D721Med (cell line): ENCODE measurements at places on chromosomes 16 and 17.

DNA sequence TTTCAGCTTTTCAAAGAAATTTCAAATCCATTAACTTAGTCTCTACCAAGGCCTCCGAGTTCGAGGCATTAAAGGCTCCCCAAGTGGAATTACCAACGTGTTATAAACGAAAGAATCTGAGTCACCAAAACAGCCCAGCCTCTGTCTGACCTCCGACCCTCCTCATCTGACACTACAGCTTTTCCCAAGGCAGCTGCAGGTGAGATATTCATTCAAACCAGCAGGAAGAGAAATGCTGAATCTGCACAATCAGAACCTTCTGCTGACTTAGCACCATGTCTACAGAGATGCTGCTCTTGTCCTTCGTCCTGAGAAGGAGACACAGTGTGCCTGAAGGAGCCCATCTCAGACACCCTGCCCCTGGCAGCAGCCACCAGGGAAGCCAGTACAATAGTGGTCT is 30.5 kb downstream of the GRIN2A start:
- DNase-seq, result no peak

DNA sequence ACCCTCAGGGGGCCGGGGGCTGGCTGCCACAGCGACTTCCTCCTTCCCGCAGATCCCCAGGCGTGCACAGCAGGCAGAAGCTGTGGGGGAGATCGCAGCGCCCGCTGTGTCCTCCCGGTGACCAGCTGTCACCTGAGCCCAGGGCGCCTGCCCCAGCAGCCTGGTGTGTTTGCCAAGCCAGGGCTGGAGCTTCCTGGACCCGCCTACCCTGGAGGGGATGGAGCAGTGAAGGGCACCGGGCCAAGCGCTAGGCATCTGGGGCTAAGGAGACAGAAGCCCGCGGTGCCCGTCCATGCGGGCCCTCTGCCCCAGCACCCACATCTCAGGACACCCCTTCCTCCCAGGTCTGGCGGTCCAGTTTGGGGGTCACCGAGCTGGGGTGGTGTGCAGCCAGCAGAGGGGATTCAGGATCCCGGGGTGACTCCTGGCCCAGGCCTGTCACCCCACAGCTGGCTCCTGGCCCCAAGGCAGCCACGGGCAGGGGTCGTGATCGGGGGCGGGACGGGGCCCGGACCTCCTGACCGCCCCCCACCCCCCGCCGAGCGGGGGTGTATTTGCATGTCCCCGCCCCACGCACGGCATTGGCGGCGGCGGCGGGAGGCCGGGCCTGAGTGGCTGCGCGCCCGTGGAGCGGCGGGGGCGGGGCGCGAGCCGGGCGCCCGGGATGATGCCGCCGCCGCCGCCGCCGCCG is at the start of gene RAB26:
RAB26 (plus strand) TSS at position 645 of the 691 bp plus-strand sequence. CDS start 159 bp downstream, outside the sequence.
- peak; percentile 75 for DNase-seq

DNA sequence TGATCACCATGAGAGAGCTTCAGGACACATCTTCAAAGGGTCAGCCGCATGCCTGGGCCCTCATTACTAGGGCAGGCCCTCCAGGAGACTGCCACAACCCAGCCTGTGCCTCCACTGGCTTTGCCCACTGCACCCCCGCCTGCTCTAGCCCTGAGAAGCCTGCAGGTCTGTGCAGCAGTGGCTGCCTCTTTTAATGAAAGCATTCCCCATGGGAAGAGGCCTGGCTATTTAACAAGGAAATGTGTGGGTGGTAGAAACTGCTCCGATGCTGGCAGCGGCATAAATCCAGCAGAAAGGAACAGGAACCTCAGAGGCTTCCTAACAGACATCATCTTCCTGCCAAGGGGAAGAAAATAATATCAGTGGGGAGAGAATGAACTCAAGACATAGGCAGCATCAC is 375 bp upstream of the KRT32 start:
- DNase-seq, result no peak

DNA sequence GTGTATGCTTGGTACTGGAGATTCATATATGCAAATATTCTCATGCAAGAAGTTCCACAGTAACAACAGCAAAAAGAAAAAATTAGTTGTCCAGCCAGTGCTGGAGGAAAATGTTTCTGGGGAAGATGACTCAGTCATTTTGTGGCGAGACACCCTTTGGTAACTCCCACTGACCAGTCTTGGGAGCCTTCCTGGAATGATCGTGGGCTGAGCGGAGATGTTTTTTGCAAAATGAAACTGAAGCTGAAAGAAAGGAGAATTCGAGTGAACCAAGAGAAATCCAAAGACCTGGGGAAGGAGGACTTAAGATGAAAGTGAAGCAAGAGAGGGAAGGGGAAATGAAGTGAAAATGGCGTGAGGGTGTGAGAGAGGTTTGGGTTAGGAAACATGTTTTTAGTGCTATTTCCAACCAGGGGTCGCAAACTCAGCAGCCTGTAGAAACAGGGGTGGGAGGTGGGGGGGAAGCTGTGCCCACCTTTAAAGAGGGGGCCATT is 5.2 kb downstream of the ITPRIPL2 start:
- no peak for DNase-seq

GRCh38 chr17:69757688-69758430 is 317.2 kb upstream of the KCNJ16 start:
- no peak for DNase-seq

DNA sequence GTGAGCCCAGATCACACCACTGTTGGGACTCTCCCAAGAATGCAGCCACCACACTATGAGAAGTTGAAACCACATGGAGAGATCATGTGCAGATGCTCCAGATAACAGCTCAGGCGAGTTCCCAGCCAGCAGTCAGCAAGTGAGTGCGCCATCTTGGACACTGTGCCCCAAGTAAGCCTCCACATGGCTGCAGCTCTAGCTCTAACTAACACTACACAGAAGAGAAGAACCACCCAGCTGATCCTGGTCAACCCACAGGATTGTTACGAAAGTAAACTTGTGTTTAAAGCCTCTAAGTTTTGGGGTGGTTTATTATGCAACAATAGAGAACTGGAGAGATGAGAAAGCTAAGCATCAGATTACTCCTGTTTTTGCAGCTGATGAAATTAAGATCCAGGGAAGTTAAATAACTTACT is 25.8 kb downstream of the SLC38A7 start:
- no peak for DNase-seq

- DNase-seq, result no peak
These were observed 32.0 kb downstream of the SBK1 start for GRCh38 chr16:28324235-28324886.

GRCh38 chr17:72392056-72393010 is 271.5 kb downstream of the SOX9 start:
- no peak for DNase-seq

- DNase-seq, result no peak
These were observed 8.3 kb downstream of the NKIRAS2 start for GRCh38 chr17:42027961-42028790.

DNA sequence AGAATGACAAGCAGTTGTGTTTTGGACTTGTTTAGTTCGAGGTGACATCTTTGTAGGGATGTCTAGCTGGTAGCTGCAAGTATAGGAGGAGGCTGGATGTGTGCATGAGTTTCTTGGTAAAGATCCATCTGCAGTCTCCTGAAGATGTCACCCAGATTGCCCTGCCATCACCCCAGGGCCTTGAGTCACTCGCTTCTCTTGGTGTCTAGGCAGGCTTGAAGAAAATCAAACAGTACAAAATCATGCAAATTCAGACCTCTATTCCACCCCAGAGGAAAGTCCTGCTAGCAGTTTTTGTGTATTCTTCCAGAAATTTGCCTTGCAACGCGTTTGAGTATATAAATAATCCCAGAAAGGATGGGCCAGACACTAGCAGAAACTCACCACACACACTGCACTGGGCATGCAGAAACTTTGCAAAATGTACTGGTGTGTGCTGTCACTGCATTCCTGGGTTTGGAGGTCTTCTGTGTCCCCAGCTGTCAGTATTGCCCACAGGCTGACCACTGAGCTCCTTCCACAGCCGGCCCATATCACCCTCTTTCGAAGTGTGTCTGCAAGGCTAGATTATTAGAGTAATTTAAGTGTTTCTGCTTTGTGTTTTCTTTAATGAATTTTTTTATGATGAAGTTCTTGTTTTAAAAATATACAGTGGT is 51.5 kb downstream of the TENT4B start:
- no peak for DNase-seq

- DNase-seq, result no peak
These were observed 51.8 kb downstream of the SOCS3 start for GRCh38 chr17:78307887-78308638.

- no peak for DNase-seq
These were observed 4.9 kb upstream of the AATK start for GRCh38 chr17:81170727-81171494.

GRCh38 chr17:50211249-50212120 is 10.1 kb upstream of the COL1A1 start:
- DNase-seq, result no peak

GRCh38 chr16:50547340-50548124 is 664 bp upstream of the NKD1 start:
- no peak for DNase-seq

DNA sequence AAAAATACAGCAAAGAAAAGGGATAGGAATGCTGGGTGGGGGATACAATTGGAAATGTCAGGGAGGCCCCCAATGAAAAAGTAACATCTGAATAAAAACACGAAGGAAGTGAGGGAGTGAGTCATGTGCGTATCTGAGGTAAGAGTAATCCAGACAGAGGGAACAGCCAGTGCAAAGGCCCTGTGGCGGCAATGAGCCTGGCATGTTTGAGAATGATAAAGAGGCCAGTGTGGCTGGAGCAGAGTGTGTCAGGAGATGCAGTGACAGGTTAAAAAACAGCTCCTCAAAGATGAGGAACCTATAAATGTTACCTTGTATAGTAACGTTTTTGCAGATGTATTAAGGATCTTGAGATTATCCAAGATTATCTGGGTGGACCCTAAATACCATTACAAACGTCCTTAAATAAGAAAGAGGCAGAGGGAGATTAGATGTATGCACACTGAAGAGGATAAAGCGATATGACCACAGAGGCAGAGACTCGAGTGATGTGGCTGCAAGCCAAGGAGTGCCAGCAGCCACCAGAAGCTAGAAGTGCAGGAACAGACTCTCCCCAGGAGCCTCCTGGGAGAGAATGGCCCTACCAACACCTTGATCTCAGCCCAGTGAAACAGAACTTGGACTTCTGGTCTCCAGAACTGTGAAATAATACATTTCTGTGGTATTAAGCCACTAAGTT is 17.8 kb upstream of the SLC35B1 start:
- no peak for DNase-seq

GRCh38 chr17:2376107-2376506 is 24.8 kb downstream of the MNT start:
- DNase-seq, result no peak

GRCh38 chr17:50649042-50649908 is 14.6 kb downstream of the ABCC3 start:
- no peak for DNase-seq

DNA sequence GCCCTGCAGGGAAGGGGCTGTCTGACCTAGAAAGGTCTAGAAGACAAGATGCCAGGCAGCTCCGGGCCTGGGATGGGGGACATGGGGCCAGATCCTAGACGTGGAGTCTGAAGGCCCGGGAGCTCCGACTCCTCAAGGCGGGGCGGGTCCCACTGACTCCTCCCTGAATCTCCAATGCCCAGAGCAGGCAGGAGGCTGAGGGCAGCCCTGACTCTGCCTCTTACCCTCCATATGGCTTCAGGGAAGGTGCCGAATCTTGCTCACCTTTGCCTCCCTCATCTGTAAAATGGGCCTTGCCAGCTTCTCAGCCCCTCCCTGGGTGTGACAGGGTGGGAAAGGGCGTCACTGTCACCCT is 14.8 kb downstream of the VASN start:
- no peak for DNase-seq

- no peak for DNase-seq
These were observed 11.9 kb downstream of the RAB40B start for GRCh38 chr17:82686366-82687324.
